ENCODE measurements at places on chromosomes 3 and 15.

DNA sequence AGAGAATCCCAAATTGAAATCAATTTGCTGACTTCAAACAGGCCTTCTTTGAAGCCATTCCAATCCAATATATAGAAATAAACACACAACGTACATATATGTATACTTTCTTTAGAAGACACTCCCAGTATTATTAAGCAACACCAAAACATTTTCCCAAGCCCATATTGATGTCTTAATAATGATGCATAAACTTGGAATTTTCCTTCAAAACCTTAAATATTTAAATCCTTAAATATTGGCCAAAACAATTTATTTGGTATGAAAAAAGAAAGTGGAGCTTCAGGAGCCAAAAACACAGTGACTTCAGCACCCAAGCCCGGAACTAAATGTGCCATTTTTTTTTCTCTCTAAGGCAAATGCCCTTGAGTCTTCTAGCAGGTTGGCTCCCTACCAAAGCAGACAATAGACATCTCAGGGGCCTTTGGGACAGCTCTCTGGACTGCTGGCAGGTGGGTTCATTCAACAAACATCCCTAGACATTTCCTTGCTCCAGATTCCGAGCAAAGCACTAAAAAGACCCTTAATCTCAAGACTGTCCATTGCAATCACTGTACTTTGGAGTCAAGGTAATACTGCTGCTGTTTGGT lies 384.7 kb downstream of the NTRK3 start:
- DNase-seq, result no peak

DNA sequence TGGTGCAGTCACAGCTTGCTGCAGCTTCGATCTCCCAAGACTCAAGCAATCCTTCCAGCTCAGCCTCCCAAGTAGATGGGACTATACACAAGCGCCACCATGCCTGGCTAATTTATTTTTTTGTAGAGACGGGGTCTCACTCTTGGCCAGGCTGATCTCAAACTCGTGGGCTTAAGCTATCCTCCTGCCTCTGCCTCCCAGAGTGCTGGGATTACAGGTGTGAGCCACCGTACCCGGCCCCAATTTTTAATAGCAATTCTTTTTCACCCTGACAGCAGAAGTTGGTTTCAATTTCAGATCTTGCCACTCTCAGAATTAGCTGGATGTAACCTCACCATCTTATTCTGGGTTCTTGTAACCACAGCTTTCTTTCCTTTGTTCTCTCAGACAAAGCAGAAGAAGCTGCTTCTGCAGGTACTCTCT lies 64.8 kb downstream of the TRIM71 start:
- DNase-seq, result no peak

DNA sequence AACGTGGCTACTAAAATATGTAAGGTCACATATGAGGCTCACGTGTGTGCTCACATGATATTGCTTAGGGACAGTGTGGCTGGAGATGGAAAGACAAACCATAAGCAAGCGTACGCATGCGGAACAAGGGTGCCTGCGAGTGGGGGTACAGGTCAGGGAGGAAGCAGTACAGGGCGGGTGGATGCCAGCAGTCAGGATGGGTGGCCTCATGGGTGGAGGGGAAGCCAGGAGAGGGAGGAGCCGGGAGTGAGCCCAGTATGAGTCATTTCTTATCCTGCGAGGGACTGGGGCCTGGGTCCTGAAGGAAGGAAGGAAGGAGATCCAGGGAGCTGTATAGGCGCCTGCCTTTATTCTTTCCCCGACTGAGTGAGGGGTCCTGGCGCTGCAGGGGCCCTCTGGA lies 42.0 kb upstream of the CGNL1 start:
- DNase-seq, result no peak

- DNase-seq, result no peak
Measured at GRCh38 chr3:38115645-38116427, 21.1 kb downstream of the ACAA1 start.

DNA sequence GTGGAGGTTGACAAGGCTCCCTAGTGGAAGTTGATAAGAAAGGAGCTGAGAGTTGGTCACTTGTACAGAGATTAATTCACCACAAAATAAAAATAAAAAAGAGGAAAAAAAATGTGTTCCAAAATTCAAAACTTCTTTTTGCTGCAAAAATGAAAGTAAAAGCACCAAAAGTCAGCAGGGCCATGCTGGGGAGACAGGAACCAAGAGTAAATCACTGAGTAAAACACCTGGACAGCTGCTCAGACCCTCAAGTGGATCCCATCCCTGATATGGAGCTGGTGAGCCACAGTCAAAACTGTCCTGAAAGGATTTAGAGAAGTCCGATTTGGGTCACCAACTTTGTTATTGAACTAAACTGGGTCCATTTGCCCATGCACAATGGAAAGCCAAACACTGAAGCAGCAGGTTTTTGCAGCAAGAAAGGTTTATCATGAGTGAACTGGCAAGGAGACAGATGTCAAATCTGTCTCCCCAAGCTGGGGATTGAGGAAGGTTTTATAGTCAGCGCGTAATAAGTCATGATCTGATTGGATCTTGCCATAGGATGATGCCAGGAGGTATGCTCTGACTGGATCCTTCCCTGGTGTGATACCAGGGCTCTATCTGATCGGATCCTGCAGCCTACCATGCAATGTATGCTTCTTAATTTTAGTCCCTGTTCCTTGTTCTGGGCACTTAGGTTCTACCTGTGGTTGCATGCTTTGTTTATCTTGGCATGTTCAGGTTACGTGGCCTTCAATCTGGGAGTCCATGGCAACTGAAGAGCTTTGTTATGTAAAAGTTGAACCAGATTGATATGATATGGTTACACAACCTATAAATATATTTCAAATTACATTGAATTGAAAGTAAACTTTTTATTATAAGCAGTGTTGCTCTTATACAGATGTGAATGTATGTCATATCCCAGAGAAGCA lies 313.2 kb downstream of the POLQ start:
- DNase-seq, result no peak

- no peak for DNase-seq
Measured at GRCh38 chr3:106206613-106207012, 337.8 kb upstream of the CBLB start.

GRCh38 chr3:105904251-105904650 lies 35.4 kb upstream of the CBLB start:
- no peak for DNase-seq

GRCh38 chr3:169659820-169660674 lies 3.5 kb downstream of the MECOM start:
- no peak for DNase-seq

DNA sequence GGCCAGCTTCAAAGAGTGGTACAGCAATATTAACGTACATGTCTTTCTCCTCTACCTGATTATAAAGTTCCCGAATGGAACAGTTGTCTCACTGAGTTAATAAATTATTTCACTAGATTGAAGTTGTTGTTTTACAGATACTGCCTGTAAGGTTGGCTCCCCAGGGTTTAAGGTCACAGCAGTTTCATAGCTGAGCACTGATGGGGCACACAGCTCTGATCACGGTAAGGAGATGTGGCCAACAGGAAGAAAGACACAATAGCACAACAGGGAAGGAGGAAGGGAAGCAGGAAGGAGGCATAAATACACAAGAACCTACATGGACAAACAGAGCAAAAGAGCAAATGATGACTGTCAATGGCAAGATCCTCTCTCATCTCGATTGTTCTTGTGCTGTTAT lies 215.6 kb downstream of the WNT5A start:
- no peak for DNase-seq

- no peak for DNase-seq
Measured at GRCh38 chr3:125383744-125384143, 8.6 kb upstream of the ZNF148 start.

DNA sequence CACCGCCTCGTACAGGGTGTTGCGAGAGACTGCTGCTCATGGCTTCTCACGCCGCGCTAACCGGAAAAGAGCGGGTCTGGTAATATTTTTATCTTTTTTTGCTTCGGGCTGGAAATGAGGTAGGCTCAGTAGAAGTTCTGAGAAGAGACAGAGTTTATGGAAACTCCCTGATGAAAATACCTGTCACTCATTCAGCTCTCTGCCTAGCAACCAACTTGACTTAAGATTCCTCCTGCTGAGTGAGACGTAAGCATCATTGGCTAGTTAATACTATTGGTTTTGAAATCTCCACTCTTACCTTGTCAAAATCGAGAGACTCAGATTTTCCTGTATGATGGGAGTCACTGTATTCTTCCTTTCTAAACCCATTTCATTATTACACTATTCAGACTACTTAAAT lies 181.7 kb downstream of the PTPRG start:
- no peak for DNase-seq

GRCh38 chr3:22627993-22628499 lies 575.1 kb upstream of the UBE2E2 start:
- no peak for DNase-seq

GRCh38 chr3:192927016-192927415 lies 9.4 kb upstream of the MB21D2 start:
- DNase-seq, result no peak

- DNase-seq, result no peak
Measured at GRCh38 chr15:48572823-48573222, 72.7 kb downstream of the FBN1 start.

- peak; percentile 14 for DNase-seq
Measured at GRCh38 chr3:156816091-156816793, 9.9 kb upstream of the LEKR1 start.

DNA sequence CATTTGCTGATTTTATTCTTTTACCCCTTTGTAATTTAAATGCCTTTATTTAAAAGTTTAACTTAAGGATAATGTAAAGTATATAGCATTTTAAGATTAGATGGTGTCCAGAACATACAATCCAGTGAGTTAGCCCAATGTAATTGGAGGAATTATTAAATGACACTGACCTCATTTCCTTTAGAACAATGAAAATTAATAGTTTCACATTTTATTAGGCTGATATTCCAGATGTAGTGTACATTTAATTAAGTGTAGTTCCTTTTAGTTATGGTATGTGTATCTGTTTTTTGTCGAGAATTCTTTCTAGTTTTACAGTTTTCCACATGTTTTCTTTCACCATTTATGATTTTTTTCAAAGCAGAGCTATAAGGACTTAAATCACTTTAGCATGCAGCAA lies 75.8 kb downstream of the RSRC1 start:
- DNase-seq, result no peak

- no peak for DNase-seq
Measured at GRCh38 chr15:66288551-66289185, 4.7 kb upstream of the DIS3L start.

- no peak for DNase-seq
Measured at GRCh38 chr15:40594429-40594836, 384 bp downstream of the KNL1 start.

DNA sequence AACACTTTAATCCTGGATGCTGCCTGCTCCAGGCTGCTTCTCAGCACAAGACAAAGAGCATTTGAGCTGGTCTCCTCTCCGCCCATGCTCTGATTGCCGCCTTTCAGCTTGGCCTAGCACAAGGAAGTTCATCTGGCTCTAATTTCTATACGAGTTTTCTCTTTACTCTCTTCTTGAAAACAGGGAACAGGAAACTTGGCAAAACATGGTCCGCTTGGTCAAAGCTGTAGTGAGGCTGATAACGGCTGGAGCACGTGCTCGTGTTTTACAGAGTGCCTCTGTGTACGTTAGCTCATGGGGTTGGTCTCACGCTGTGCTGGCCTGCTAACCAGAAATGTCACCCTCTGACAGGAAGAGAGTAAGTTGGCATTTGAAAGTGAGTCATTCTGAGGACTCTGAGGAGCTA lies 19.2 kb downstream of the RARRES1 start:
- no peak for DNase-seq

- DNase-seq, result no peak
Measured at GRCh38 chr3:76372497-76372896, 587.1 kb upstream of the ZNF717 start.

DNA sequence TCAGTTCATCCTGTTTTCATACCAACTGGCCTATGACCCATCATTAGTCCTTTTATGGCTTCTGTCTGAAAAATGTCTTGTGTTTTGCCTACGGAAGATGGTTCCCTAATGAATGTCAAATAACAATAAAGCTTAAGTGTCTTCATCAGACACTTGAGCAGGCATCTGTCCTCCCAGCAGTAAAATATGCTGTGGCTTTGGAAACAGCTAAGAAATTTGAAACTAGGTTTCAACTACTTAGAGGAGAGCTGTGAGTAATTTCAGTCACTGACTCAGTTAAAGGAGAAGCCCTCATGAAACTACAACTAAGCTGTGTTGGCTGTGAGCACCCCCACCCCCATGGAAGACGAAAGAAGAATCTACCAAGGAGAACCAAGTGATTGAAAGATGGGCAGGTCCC lies 409.4 kb upstream of the PPP2R3A start:
- no peak for DNase-seq

GRCh38 chr3:31937225-31937624 lies 43.8 kb downstream of the OSBPL10 start:
- no peak for DNase-seq

DNA sequence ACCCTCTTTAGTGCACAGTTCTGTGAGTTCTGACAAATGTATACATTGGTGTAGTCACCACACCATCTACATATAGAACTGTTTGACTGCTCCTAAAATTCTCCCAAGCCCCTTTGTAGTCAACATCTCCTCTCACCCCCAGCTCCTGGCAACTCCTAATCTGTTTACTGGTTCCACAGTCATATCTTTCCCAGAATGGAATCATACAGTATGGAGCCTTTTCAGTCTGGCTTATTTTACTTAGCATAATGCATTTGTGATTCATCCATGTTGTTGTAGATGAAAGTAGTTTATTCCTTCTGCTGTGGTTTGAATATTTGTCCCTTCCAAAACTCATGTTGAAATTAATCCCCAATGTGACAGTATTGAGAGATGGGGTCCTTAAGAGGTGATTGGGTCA lies 41.6 kb upstream of the CCDC174 start:
- DNase-seq, result no peak

- DNase-seq, result no peak
Measured at GRCh38 chr3:24341668-24342067, 153.0 kb downstream of the THRB start.

DNA sequence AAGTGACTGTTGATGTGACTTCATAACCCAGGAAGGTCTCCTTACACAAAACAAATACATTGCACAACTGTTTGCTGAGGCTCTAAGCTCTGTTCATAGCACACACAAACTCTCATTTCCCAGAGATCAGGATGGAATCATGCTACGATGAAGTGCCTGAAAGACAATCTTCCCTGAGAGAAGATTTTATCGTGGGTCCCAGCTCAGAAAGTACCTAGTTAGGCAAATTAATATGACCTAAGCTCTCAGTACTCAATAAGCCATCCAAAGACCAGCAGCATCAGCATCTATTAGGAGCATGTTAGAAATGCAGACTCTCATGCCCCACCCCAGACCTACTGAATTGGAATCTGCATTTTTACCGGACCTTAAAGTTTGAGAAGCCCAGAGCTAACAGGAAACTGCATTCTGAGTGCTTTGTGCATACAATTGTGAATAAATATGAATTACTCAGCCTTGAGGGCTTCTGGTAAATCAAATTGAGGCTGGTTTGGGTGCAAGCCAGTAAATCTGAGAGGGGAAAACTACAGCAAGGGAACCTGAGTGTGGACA lies 161.5 kb upstream of the C2CD4B start:
- DNase-seq, result no peak

- no peak for DNase-seq
Measured at GRCh38 chr15:74245342-74245931, 9.3 kb downstream of the CCDC33 start.

- no peak for DNase-seq
Measured at GRCh38 chr3:101703169-101703568, 16.7 kb upstream of the RPL24 start.

GRCh38 chr15:29938361-29939335 lies 116.4 kb upstream of the TJP1 start:
- no peak for DNase-seq
